Large intestine (tissue), 12 donors: ENCODE measurements at places on chromosomes 6 and 20.

DNA sequence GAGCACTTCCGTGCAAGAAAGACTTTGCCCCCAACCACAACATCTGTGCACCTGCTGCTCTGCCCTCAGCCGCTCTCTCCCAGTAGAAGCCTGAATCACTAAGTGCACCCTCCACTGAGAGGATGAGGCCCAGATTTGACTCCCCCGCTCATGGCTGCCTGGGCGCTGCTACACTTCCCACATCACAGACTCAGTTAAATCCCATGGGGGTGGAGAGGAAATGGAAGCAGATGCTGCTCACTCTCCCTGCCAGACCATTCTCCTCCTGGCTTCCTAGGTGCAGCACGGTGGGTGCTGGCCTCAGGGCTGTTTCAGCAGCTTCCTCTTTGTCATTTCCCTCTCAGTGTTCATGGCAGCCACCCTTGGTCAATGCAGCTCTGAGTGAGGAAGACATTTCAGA, 4.8 kb downstream of the CST5 start:
- peak; percentile 32 for DNase-seq

DNA sequence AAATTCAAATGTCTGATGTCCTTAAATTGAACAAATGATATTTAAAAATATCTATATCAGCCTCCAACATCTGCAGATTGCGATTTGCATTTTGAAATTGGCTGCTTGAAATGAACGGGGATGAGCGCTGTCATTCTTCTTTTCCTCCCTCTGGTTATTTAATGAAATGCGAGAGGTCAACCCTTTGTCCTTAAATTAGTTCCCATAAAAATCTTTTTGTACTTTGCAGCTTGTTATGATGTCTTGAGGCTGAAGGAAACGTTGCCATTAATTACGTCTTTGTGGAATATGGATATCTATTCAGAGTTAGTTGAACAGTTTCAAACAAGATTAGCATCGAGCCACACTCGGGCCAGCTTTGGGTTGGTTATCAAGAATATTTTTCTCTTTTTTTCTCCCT, 140.0 kb downstream of the LINC00237 start:
- DNase-seq: no peak

DNA sequence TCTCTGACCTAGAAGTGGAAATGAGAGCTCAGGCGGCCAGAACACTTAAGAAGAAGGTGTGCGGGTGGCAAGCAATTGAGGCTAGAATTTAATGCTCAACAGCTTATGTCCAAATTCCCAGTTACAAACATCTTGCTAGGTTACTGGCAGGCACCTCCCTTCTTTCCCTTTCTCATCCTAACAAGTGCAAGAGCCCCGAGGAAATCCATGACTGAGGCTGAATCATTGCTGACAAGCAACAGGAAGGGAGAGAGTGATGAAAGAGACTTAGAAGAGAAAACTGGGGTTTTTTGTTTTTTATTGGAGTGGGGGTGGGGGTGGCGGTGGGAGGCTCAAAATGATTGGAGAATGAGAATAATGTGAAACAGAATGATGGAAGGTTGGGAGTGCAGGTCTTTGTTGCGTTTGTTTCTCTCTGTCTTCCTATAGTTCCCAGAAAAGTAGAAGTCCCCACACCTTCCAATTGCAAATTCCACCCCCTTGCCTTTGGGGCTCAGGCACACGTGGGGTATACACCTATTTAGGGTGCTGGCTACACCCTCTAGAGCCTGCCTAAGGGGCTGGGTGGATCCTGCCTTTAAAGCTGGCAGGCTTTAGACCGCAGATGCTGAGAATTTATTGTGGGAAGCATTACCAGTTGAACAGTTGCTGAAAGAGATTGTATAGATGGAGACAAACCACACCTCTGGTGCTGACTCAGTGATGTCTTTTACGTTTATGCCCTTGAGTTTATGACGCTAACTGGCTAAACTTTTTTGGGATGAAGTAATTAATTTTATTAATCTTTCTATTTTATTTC, 1.4 kb downstream of the FAM83B start:
- DNase-seq: no peak

GRCh38 chr6:115058414-115059211, 715.8 kb upstream of the HS3ST5 start:
- DNase-seq: no peak

DNA sequence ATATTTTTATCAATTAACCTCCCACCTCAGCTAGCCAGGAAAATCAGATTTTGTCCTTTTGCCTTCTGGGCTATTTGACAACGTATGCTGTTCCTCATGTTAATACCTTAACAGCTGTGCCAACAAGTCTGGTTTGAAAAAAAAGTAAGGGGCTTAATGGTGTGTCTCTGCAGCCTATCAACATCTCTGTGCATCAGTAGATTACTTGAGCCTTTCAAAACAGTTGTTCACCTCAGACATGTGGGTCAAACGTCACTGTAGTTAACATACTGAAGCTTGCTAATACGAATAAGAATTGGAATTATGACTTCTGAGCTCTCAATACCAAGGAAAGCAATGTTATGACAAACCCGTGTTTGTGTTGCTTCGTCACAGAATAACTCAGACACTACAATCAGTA, 23.0 kb downstream of the CEP57L1 start:
- DNase-seq: no peak

- no peak for DNase-seq
Measured at GRCh38 chr6:79571030-79571367, 33.8 kb upstream of the LCA5 start.

DNA sequence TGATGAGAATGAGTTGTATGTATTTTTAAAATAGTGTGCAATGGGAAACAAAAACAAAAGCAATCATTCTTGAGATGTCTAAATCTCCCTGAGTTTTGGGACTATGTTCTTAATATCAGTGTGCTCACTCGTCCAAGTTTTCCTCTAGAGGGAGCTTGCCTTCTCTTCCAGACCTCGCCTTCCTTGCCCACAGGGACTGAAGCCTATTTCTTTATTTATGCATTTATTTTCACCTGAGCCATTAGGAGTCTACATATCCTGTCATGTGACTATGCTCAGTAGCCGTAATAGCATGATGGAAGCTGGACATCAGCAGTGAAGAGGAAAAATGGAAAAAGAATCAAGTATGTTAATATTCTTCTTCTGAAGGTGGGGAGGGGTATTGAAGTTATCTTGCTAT, 131.2 kb downstream of the SH3BGRL2 start:
- no peak for DNase-seq

DNA sequence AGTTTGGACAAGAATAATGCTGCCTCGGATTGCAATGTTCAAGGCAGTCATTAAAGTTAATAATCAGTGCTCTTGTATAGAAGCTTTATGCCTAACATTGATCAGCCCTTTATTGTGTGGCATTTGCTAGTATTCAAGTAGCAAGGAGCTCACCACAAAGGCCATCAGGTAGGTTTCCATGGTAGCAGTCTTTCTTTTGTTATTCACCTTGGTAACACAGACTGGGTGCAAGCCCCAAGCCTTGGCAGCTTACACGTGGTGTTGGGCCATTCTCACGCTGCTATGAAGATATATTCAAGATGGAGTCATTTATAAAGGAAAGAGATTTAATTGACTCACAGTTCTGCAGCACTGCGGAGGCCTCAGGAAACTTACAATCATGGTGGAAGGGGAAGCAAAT, 149.3 kb downstream of the ADAT2 start:
- no peak for DNase-seq

DNA sequence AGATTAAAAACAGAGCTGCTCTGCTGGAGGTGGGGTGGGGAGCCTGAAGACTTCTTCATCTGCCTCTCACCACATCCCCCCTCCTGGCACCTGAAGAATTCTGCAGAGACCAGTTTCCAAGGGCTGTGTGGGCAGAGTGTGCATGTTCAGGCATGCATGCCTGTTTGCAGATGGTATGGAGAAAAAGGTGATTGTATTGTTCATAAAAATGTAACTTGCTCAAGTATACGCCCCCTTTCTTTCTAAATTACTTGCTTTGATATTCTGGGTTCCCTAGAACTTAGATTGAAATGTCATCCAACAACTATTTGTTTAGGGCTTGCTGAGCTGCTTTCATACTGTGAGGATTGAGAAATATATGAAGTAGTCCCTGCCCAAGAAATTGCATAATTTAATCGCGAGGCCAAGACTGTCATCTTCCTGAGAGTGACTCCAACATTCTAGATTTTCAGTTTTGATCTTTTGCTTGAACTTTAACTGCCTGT, 83.6 kb downstream of the LCA5 start:
- DNase-seq: no peak

GRCh38 chr20:43690943-43691598, 24.2 kb downstream of the MYBL2 start:
- DNase-seq: no peak

DNA sequence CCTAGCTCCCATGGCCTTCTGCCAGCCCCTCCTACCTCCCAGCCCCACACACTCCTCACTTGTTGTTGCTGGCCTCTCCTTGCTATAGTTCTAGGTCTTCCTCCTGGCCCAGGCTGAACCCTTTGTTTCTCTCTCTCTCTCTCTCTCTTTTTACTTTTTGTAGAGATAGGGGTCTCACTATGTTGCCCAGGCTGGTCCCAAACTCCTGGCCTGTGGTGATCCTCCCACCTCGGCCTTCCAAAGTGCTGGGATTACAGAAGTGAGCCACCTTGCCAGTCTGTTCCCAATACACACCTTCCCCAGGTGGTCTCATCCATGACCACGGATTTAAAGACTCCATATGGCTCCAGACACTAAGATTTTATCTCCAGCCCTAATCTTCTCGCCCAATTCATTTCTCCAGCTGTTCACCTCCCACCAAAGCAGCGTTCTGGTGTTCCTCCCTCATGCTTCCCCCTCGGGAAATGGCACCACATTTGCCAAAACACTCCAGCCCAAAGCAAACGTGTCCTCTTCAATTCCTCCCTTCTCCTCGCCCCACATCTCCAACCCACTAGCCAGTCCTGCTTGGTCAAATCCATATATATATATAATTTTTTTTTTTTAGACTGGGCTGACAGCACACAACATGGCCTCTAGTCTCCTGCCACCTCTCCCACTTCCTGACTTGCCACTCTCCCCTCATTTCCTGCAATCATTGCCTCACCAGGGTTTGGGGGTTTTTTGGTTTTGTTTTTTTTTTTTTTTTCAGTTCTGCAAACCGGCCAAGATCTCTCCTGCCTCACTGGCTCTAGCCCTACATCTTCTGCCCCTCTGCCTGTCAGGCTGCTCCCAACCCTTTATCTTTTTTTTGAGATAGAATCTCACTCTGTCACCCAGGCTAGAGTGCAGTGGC, 104.4 kb downstream of the NCR2 start:
- no peak for DNase-seq

DNA sequence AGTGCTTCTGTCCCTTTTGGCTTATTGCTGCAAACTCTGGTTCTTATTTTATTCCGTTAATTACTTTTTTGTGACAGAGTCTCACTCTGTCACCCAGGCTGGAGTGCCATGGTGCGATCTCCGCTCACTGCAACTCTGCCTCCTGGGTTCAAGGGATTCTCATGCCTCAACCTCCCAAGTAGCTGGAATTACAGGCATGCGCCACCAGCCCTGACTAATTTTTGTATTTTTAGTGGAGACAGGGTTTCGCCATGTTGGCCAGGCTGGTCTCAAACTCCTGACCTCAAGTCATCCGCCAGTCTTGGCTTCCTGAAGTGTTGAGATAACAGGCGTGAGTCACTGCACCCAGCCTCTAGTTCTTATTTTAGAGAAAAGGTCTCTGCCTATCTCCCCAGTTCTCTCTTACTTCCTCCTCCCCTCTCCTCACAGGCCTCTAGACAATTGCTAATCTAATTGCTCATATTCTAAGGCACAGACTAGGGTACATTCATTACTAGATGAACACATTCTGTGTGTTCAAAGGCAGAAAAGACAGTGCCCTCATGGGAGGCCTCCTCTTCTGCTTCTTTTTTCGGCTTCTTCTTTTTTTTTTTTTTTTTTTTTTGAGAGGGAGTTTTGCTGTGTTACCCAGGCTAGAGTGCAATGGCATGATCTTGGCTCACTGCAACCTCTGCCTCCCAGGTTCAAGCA, 27.0 kb downstream of the EDEM2 start:
- DNase-seq: no peak

DNA sequence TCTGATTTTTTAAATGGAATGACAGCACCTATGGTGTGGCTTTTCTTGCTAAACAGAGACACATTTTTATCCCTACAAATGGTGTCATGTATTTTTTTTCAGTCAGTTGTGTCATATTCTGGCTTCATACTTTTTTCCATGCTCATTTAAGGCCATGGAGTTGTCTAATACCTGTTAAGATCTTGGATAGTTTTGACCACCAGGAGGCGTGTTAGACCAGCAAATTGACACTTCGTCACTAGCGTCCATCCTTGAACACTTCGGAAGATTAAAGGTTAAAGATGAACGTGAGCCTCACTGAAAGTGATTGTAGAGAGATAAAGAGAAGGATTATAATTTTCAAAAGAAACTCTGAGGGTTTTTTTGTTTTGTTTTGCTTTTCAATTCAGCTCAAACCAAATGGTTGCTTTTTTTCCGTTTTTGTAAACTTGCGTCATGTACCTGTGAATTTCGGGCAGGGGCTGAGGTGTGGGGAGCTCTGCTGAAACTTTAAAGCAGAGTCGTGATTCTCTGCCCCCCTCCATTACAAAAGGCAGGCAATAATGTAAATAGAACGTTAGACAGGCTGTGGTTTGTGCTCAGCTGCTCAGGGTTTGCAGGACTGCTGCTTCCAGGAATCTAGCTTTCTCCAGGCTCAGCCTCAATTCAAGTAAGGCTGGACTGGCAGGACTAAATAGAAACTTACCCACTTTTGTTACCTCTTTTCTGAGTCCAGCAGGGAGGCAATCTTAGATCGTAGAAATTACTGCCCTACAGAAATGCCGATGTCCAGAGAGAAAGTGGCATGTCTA, 245.1 kb downstream of the FOXA2 start:
- DNase-seq: peak; percentile 28

- DNase-seq: no peak
Measured at GRCh38 chr6:167766986-167767714, 59.6 kb upstream of the AFDN start.

- no peak for DNase-seq
Measured at GRCh38 chr6:150979826-150980350, 114.4 kb downstream of the MTHFD1L start.

- DNase-seq: peak; percentile 21
Measured at GRCh38 chr6:117264692-117265409, 507 bp upstream of the VGLL2 start.

DNA sequence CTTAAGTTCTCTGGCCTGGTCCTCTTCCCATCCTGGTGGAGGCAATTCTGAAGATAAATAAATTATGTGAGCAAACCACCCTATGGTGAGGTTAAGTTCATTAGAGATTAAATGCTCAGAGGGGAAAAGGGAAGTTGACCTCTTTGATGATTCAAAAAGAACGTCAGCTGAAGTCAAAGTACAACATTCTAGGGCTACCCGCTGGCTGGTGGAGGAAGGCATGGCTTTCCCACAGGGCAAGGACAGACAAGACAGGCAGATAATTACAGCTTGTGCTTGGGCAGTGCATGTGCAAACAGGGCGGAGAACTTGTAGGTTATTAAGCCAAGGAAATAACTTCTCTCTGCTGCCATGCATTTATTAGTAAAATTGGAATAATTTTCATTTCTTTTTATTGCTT, 91.0 kb upstream of the SLC24A3 start:
- peak; percentile 48 for DNase-seq
